ENCODE measurements at places on chromosomes 3 and 15.

GRCh38 chr3:143875546-143875945 is 27.3 kb upstream of the SLC9A9 start:
- DNase-seq: no peak

DNA sequence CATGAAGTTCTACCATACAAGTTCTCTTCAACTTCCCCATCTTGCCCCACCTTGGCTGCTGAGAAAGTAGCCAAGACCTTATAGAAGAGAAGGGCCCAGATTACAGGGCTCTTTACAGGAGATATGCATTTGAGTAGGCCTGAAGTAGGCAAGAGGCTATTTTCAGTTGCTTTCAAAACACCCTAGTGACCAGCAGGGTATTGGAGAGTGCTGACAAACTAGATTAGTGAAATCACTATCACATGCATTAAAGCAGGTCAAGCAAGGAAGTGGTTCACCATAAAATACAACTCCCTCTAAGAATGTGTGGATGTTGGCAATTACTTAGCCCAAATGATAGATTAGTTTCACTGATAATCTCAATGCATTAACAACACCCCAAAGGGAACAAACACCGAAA is 2.7 kb upstream of the LZTFL1 start:
- DNase-seq: no peak

GRCh38 chr3:71395927-71396695 is 187.4 kb downstream of the FOXP1 start:
- peak; percentile 20 for DNase-seq

DNA sequence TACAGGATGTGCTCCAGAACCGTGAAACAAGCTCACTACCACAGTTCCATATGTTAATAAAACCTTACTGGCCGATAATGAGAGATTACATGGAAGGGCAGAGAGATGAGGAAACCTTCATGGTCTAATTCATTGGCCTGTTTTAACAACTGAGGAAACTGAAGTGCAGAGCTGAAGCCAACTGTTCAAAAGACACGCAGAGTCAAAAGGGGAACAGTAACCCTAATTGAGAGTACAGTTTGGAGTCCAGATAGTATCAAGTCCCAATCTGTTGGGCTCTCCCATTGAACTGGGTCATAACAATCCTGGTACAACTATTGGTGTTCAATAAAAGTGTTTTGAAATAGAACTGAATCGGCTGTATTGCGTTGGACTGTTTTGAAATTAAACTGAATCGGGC is 69.6 kb downstream of the SLC12A8 start:
- no peak for DNase-seq

DNA sequence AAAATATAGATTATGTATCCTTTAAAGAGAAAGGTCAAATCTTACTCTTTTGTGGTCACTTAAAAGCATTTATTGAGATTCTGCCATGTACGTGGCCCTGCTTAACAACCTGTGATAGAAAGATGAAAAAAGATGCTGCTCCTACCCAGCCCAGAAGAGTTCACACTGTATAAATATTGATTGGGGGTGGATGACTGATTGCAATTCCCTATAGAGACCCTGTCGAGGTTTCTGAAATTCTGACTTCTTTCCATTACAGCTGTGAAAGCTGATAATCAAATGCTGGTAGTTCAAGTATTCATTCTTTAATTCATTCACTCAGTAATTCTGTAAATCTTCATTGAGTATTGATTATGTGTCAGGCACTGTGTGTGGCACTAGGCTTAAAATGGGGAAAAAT is 114.1 kb upstream of the CHL1 start:
- DNase-seq: no peak

- no peak for DNase-seq
Measured at GRCh38 chr3:52062505-52062904, 6.1 kb upstream of the DUSP7 start.

GRCh38 chr3:126959921-126960603 is 22.9 kb upstream of the PLXNA1 start:
- no peak for DNase-seq

GRCh38 chr3:150274372-150274771 is 133.7 kb upstream of the TSC22D2 start:
- no peak for DNase-seq

- peak; percentile 8 for DNase-seq
Measured at GRCh38 chr3:141878817-141879216, 2.4 kb downstream of the ATP1B3 start.

GRCh38 chr3:60090548-60090947 is 1040.7 kb upstream of the CFAP20DC start:
- DNase-seq: no peak

- no peak for DNase-seq
Measured at GRCh38 chr15:31483986-31484951, 157.6 kb downstream of the KLF13 start.

GRCh38 chr3:60192297-60193114 is 1058.7 kb downstream of the FHIT start:
- DNase-seq: peak; percentile 17

GRCh38 chr3:47455806-47456452 is 19.8 kb downstream of the SCAP start:
- DNase-seq: no peak

DNA sequence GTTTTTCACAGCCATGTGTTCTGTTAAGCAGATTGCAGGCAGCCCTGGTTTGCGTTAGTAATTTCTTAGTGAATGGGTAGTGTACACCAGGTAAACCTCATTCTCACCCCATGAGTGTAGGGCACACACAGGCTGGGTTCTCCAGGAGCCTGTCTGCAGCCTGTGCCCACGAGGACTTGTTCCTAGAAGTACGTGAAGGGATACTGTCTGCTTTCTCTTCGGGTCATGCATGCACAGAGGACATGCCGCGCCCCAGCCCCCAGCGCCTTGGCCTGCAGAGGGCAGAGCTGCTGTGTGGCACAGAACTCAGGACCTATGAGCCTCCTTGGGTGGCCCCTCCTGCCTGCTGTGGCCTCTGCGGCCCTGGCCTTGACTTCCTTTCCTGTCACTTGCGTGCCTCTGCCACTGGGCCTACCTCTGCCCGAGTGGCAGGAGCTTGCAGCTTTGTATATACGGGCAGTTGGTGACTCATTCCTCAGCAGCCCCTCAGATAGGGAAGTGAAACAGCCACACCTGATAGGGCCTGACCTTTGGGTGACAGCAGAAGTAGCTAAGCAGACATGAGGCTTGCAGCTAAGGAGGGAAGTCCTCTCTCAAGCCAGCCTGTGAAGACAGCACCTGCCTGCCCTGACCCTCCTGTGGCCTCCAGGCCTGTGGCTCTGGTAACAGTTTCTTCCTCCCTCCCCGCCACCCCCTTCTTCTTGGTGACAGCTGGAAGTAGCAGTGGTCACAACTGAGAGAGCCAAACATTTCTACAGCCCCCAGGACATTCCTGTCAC is 19.5 kb downstream of the PPCDC start:
- DNase-seq: peak; percentile 99

- no peak for DNase-seq
Measured at GRCh38 chr3:43481375-43481774, 140.4 kb downstream of the ANO10 start.

Measured in AML-193 (cell line).